BJ (cell line): ENCODE measurements at places on chromosomes 5 and 9.
A peak's percentile ranks its signal among the peaks of the same experiment; 100 is the strongest.

- peak; percentile 11 for DNase-seq
Measured at GRCh38 chr5:40386289-40386688, 293.4 kb upstream of the PTGER4 start.

DNA sequence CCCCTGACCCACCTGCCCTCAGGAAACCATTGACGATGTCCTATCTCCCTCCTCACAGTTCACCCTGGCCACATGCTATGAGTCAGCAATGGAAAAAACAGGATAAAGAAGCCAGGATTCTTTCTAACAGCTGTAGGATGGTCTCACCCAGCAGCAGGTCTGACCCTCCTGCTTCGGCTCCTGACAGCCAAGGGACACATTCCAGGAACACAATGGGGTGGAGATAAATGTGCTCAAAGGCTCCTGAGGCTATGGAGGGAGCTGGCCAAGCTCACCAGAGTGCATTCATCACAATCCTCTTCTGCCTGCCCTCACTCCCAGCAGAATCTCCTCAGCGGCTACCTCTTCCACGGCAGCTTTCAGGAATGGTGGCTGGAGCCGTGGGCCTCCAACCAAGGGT is 170.3 kb downstream of the PJA2 start:
- no peak for DNase-seq

DNA sequence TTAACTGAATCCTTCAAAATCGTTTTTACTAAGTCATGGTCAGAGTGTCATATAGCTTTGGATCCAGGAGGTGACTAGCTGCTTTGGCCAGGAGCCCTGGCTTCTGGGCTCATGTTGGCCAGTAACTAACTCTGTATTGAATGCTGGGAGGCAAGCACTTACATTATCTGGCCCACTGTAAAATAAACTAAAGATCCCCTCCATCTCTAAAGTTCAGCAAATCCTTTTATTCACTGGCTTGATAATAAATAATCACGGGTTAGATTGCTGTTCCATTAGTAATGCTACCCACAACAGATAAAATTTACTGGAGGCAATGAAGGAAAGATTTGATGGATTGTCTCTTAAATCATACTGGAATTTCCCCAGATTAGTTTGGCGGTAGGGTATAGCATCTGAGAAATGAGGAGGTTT is 382.2 kb upstream of the TLE4 start:
- no peak for DNase-seq

GRCh38 chr5:152164860-152165259 is 240.2 kb upstream of the GLRA1 start:
- DNase-seq = no peak

DNA sequence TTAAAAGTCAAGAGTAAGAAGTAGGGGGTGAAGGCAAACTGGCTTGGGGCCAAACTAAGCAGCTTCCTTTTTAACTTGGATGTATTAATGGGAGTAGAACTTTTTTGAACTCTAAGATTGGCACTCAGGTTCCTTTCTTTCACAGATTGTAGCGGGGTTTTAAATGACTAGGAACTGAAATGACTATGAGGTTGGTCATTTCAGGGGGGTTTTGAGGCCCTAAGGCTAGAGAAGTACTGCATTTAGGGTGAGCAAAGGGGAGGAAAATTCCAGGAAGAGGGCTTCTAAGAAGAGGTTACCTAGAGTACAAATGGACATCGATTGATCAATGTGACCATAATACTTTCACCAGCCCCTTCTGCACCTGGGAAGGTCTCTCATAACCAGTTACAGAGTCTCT is 381.8 kb downstream of the MLLT3 start:
- no peak for DNase-seq

DNA sequence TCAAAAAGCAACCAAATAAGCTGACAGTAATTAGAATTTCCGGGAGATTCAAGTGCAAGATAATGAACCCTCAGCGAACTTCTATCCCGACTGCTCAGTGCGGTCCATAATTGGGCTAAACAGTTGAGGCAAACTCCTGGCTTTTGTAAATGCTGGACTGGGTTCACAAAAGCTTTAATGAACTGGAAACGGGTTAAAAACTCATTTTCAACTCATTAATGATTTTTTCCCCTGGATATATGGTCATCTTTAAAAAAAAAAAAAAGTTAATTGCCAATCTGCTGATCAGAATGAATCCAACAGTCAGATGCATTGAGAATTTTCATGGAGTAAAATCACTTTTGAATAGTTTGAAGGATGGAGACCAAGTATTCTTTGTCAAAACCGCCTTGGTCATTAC is 79.5 kb upstream of the WWC1 start:
- DNase-seq = no peak

- no peak for DNase-seq
Measured at GRCh38 chr5:78648359-78649210, at the start of gene LHFPL2. LHFPL2 (minus strand) TSS chr5:78648772; CDS start chr5:78510213, 138,559 bp downstream.

DNA sequence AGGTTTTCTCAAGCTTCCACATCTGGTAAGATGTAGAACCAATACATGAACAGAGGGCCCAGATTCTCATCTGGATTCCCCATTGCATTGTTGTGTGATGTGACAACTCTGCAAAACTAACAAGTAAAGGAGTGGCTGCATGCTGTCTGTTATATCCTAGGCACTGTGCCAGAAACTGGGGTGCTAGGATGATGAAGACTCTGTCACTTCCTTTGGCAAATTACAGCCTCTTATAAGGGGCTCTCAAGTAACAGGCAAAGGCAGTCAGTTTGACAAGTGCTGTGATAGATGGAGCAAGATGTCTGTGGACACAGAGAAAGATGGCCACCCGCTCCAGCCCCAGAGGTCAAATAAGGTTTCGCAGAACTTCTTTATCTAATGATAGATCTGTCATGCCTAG is 115.7 kb downstream of the PAPPA start:
- no peak for DNase-seq

DNA sequence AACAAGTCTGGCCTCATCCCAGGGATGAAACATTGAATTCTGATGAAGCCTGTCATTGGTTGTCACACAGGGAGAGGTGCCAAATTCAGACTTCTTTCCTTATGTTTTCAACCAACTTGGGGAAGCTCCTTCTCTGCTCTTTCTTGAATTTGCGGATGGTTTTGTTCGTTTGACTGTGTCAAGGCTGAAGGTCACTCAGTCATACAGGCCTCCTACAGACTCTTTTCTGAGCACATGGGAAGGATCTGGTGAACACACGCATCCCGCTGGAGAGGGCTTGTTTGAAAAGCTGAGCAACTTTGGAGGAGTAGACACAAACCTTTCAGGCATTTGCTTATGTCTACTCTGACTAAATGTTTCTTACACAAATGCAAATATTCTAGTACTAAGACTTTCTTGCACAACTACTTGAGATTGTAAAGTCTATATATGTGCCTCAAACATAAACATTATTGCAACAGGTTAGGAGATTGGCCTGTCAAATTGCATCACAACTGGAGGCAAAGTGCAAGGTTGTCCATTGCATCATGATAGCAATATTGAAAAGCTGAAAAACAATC is 151.5 kb upstream of the NR3C1 start:
- DNase-seq = no peak

- DNase-seq = no peak
Measured at GRCh38 chr5:38692781-38693527, 136.5 kb upstream of the LIFR start.

DNA sequence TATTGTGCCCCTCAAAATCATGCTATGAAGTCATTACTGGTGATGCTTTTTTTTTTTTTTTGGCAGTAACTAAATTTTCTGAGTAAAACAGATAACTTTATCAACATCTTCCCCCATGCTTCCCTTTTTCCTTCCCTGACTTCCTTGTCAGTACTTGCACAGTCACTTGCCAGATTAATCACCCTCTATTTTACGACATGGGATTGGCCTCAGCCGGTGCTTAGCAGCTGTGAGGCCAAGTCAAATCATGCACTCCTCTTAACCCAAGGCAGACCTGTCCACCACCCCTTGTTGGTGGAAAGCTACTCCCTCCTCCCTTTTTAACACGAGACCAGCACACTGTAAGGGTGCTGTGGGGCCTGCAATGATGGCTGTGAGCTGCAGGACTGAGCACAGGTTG is 118.0 kb upstream of the OTULINL start:
- DNase-seq = no peak

DNA sequence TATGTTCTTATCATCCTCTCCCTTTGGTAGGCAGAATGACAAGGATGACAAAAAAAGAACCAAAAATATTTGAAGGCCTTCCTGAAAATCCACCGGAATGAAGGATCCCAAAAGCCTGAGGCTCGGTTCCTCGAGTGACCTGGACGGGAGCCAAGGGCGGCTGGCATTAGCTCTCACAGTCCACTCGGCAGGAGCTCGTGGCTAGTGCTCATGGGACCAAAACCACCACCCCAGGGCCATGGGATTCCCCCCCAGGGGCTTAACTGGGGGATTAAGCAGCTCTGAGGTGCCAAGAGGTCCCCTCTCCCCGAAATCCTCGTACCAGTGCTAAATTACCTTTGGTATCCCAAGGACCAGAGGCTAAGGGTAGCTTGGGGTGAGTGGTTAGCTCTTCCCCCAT is 586 bp upstream of the PDZD2 start:
- no peak for DNase-seq

- DNase-seq = no peak
Measured at GRCh38 chr5:132456987-132457361, 33.6 kb downstream of the IRF1 start.

- no peak for DNase-seq
Measured at GRCh38 chr5:98779264-98779877, 5.9 kb downstream of the RGMB start.

- DNase-seq = no peak
Measured at GRCh38 chr5:170562166-170562874, 58.5 kb downstream of the KCNIP1 start.

GRCh38 chr5:158832096-158832685 is 267.5 kb downstream of the EBF1 start:
- no peak for DNase-seq

- DNase-seq = no peak
Measured at GRCh38 chr9:121785673-121786542, 134.5 kb downstream of the DAB2IP start.

DNA sequence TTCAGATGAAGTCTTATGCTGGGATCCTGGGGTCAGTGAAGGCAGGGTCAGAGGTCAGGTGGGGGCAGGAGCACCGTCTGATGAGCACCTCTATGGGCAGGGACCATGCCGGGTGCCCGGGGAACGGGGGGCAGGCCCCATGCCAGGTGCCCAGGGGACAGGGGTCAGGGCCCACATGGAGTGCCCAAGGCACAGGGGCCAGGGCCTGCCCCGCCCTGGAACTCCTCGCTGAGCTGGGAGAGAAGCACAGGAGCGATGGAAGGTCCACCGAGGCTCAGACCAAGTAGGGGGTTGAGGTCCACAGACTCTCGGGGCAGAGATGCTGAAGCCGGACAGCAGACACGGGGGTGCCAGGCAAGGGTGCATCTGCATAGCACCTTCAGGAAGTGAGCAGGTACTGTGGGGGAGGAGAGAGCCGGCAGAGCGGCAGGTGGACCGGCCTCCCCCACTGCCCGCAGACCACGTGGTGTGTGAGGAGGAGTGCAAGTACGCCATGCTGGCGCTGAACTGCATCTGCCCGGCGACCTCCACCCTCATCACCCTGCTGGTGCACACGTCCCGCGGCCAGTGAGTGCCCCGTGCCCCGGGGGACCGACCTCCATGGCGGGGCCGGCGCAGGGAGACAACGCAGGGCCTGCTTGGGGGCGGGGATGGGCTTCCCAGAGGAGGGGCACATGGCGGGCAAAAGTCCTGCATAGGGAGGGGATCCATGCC is 67.7 kb downstream of the KCNT1 start:
- DNase-seq = no peak

GRCh38 chr5:430214-430925 is 12.6 kb upstream of the EXOC3 start:
- DNase-seq = no peak

GRCh38 chr5:179758955-179759354 is 26.3 kb downstream of the MAML1 start:
- no peak for DNase-seq

- no peak for DNase-seq
Measured at GRCh38 chr5:43033841-43034590, 6.1 kb downstream of the ANXA2R start.

- DNase-seq = no peak
Measured at GRCh38 chr9:109101810-109102209, 17.9 kb downstream of the TMEM245 start.

- DNase-seq = no peak
Measured at GRCh38 chr5:43637416-43637815, 34.4 kb downstream of the NNT start.
